ENCODE measurements at places on chromosomes 6 and 20.
A peak's percentile ranks its signal among the peaks of the same experiment; 100 is the strongest.

DNA sequence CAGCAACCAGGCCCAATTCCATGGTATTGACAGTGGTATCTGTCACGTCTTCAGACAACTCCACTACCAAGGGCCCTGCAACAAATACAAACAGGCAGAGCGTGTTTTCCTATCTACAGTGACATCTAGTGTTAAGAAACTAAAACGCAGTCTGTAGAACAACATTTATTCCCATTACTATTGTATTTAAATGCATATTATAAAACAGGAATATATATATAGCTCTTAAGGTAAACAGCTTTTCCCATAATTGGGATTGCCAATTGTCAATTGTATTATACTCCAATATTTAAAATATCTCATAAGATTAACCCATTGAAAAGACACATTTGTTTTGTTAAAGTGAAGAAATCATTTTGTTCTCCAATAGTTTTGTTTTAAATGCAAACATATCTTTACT is 97.2 kb downstream of the KIF16B start:
- DNase-seq: peak; percentile 21

- no peak for DNase-seq
These were observed 106.8 kb upstream of the AFDN start for GRCh38 chr6:167719920-167720319.

DNA sequence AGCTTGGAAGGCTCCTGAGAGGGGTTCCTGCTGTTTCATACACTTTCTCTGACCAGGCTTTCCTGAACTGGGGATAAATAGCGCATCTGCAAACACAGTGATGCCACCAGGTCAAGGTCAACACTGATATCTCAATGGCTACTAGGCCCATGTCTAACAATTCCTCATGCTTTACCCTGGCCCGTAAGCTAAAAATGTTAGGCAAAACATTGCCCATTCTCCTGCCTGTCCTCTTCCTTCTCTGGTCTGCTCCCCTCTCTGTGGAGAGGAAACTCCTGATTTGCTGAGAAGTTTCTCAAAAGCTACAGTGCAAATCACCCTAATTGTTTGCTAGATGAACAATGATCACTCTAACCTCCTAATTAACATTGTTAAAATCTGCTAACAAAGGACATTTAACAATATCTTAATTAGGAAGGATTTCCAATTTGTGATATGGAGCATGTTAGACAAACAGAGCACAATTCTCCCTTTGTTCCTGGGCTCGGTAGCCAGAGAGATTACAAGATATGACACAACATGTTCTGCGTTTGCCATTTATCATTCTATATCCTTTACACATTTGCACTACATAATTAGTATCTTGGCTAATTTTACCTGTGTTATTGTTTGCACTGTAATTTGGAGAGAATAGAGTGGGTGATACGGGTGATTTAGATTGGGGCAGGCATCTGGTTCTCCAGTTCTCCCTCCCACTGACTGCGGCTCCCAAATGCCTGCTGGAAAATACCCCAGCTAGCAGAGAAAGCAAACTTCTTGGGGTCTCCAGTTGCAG is 266.8 kb downstream of the CD83 start:
- DNase-seq: no peak

GRCh38 chr6:2719093-2719455 is 31.6 kb downstream of the MYLK4 start:
- no peak for DNase-seq

GRCh38 chr6:111478749-111479148 is 4.3 kb downstream of the REV3L start:
- DNase-seq: no peak

DNA sequence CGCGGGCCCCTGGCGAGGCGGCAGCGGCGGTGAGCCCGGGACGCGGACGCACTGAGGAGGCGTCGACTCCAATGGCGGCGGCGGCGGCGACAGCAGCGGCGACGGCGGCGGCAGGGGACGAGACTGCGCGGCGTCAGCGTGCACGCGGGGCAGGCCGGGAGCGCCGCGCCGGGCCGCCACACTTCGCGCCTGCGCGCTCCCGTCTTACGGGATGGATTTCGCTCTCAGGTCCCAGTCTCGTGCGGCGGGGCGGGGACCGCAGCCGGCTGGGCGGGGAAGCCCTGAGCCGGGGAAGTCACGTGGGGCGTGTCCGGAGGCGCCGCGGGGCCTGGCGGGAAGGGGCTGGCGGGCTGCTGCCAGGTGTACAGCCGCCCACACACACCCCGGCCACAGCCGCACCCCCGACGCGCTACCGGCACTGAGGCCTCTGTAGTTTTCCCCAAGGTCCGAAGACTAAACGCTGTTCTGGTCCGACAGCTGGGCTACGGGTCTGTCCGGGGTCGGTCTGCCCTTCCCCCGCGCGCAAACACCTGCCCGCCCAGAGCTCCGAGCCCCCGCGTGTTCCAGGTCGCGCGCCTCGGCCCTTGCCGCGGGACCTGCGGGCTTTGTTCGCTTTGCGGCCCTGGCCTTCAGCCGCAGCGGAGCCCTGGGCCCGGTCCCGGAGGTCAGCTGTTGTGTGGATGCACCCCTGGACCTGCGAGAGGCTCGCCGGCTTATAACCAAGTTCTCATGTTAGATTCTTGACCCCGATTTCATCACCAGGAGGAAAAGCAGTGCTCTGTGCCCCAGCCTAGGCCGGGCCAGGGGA is at the start of gene YTHDF1:
TSS of gene YTHDF1 (minus strand) at position 91 of the 808 bp plus-strand sequence. CDS start 239 bp downstream, outside the sequence.
- peak; percentile 43 for DNase-seq

DNA sequence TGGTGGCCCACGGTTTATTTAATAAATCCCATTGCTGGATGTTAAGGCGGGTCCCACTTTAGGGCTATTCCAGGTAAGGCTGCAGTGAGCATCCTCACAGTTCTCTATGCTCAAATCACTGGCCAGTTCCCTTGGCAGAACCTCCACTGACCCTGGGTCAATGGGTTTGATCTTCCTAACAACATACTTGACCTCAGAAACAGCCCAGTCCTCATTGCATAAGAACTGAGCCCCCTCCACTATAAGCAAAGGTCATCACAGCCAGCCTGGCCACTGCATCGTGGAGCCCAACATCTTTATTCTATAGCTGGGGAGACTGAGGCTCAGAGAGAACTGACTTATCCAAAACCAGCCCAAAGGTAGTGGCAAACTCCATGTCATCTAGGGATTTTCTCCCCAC is 4.3 kb upstream of the BPIFB1 start:
- no peak for DNase-seq

GRCh38 chr20:2128542-2128941 is 26.9 kb downstream of the STK35 start:
- DNase-seq: no peak

DNA sequence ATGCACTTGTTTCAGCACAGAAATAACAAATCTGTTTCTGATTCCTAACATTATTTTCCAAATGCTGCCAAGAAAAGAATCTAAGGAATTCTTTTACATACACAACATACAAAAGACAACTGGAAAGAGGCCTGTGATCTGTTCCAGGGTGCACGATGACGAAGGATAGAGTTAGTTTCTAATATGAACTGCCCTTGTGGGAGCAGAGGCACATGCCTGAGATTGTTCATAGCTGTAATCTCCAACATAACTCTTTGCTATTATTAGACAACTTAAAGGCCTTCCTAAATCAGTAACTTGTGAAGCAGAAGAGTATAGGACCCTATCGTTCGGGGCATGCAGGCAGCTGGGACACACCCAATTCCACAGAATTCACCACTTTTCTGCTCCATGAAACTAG is 41.2 kb upstream of the NHSL1 start:
- DNase-seq: no peak

DNA sequence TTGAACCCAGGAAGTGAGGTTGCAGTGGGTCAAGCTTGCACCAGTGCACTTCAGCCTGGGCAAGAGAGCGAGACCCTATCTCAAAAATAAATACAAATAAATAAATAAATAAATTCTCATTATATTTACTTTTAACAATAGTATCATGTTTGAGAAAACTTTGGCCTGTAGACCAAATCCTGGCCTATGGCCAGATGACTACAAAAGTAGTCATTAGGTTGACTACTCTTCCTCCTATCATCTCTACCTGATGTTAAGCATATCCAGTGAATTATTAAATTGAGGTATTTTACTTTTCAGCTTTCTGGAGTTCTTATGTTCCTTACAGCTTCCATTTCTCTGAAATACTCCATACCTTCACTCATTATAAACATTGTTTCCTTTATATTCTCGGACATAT is 280.6 kb downstream of the LAMA2 start:
- DNase-seq: no peak

GRCh38 chr20:64247307-64247618 is 8.3 kb upstream of the PCMTD2 start:
- DNase-seq: no peak

GRCh38 chr6:23696992-23697391 is 429.0 kb upstream of the NRSN1 start:
- no peak for DNase-seq

DNA sequence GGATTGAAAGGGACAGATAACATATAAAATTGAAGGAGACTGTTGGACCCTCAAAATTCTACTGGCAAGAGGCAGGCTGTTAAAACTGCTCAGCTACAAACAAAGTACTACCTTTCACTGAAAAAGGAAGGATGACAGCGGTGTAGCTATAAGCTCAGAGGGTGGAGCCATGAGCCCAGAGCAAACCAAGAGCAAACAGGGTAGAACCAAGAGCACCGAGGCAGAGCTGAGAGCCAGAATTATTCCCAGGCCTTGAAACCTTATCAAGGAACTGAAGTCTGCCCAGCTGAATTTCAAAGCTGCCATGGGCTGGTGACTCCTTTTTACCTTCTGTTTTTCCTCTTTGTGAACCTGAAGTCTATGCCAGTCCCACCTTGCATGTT is 74.7 kb upstream of the SLC4A11 start:
- no peak for DNase-seq

GRCh38 chr6:14983599-14984518 is 262.0 kb upstream of the JARID2 start:
- no peak for DNase-seq

DNA sequence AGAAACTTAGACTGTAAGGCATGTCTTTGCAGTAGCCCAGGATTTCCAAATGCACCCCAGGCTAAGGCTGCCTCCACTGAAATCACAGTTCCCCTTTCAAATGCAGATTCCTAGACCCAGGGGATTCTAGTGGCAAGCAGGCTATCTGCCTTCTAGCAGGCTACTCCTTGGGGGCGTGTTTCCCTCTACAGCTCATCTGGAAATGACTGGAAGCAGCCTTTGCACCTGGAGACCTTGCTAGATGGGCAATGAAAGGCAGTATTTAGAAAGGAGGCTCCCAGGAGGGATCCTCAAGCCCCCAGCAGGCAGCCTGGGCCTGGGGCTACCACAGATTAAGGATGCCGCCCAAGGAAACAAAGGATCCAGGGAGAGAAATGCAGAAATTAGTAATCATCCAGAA is 26.0 kb upstream of the SYNDIG1 start:
- DNase-seq: no peak

- DNase-seq: no peak
These were observed 1.9 kb downstream of the VWA7 start for GRCh38 chr6:31775184-31775583.

DNA sequence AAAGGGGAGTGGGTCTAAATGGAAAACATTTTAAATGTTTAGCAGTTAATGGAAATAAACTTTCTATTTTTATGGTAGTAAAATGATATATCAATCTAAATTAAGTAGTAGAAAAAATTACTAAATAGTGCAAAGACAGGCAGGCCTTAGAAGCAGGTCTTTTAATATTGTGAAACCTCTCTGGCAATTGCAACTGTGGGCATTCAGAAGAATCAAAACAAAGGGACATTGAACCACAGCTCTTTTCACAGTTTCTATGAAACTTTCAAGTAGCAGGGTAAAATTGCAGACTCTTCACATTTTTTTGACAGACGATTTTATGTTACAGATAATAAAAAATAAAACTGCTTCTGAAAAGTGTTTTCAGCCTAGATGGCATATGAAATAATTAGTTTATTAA is 533.7 kb downstream of the BCKDHB start:
- no peak for DNase-seq

GRCh38 chr20:45109634-45110033 is 5.3 kb downstream of the WFDC5 start:
- no peak for DNase-seq

DNA sequence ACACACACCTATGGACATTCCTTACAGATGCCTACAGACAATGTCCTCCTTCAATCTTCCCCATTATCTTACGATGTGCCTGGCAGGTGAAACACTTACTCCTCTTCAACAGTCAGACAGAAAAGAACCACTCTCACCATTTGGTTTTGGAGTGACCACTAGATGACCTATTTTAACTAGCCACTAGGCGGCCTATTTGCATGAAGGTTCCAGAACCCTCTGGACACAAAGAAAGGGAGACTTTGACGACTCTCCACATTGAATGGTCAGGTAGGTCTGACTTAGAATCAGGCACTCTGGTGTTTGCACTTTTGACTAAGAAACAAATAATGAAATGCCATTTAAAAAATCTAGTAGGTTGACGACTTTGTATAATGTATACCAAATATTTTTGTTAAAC is 42.0 kb downstream of the PNLDC1 start:
- DNase-seq: no peak

DNA sequence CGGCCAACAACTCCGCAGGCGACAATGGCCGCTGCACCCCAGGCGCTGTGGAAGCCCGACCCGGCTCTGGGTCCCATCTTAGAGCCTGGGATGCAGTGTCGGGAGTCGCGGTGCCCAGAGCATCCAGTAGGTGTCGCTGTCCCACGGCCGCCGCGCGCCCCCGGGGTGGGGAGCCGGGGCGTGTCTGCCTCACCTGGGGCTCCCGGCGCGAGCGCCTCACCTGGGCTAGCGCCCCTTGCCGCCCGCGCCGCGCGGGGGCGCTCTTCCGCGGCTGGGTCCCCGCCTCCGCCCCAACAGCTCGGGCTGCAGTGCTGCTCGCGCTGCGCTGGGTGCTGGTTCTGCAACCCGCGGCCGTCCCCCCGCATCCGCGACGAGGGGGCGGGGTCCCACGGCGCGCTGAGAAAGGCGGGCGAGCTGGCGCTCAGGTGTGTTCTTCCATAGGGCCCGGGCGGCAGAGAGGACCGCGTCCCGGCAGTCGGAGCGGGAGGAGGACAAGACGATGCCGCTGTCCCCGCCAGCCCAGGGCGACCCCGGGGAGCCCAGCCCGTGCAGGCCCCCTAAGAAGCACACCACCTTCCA is at the start of gene CRYBG1:
TSS of gene CRYBG1 (plus strand) at position 308 of the 579 bp plus-strand sequence. CDS start at position 500, 192 bp downstream.
- no peak for DNase-seq

GRCh38 chr20:44431502-44432234 is 44.0 kb upstream of the TTPAL start:
- DNase-seq: no peak

GRCh38 chr6:170174771-170175643 is 115.9 kb downstream of the DLL1 start:
- DNase-seq: no peak

DNA sequence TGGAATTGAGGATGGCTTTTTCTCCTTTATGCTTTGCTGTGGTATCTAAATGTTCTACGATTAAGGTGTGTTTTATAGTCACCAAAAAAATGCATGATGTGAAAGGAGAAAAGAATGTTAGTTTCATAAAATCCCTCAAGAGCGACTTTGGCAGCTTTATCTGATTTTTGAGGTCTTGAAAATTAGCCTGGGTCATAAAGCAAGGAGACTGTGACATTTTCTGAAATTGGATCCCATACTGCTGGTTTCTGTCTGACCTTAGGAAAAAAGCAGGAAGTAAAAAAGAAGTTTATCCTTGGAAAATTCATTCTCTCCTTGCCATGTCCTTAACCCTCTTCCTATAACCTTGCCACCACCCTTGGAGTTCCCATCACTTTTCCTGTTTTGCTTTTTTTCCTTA is 525.3 kb downstream of the CD83 start:
- DNase-seq: no peak

Data from brain pericyte (primary cell).